HT-29 (cell line): ENCODE measurements at places on chromosomes 4 and X.

- DNase-seq: peak; percentile 87
Measured at GRCh38 chr4:15479089-15479912, 9.6 kb downstream of the CC2D2A start.

DNA sequence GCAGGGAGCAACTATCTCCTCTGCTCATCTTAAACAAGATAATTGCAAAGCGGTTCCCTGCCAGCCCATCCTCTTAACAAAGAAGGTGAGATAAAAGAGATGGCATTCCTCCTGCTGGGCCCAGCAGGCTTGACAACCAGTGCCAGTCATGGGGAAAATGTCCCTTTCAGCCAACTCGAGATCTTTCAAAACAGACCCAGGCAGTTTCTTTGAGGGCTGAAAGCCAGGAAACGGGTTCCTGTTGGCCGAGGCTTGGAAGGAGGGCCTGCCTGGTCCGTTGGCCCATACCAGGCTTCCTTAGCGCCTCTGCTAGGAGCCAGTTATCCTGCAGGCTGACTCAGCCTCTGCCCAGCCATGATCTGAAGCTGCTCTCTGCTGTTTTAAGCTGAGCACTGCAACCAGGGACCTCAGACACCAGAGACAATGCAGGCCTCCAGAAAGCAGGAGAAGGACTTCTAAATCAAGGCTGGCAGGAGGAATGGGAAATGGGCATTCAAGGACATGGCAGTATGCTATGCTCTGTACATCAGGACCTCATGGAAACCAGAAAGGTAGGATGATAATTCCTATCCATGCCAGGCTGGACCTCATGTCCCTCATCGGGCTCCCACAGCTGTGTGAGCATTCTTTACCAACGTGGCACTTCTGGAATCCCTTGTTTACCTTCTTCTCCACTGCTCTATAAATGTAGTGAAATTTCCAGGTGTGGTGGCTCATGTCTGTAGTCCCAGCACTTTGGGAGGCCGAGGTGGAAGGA is 42.4 kb upstream of the SLC2A9 start:
- peak; percentile 33 for DNase-seq

DNA sequence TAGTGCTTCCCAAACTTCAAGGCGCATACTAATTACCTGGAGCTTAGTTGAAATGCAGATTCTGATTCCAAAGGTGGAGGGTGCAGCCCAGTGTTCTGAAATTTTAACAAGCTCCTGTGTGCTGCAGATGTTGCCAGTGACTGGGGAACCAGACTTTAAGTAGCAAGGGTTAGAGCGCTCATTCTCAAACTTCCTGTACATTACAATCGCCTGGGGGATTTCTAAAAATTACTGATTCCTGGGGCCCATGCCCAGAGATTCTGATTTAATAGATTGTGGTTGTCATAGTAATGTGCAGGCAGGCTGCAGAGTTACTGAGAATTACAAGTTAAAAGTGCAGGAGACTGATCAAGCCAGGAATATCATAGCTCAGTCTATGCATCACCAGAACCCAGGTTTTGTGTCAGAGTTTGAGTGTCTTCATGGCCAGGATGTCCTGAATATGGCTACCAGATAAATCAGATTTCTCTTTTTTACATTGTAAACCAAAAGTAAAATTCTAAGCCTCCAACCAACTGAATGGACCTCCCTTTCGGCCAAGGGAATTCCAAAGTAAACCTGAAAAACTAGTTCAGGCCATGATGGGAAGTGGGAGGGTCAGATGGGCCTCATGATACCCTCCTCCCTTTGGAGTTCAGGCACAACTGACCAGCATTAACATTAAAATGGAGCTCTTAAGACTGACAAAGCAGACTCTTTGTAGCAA is 121.6 kb downstream of the ATXN3L start:
- DNase-seq: peak; percentile 43

GRCh38 chr4:96593422-96593821 is 753.5 kb downstream of the PDHA2 start:
- no peak for DNase-seq

GRCh38 chr4:166282081-166282770 is 409.2 kb downstream of the TLL1 start:
- no peak for DNase-seq
